ENCODE measurements at places on chromosomes 1 and 21.

GRCh38 chr1:33718186-33718585 is 145.7 kb upstream of the HMGB4 start:
- no peak for DNase-seq
- no peak overlapping the region for H3K27ac ChIP-seq
- no peaks in the 10 kb centered on the region for H3K4me1 ChIP-seq
- H3K36me3 ChIP-seq, result no peaks in the 10 kb centered on the region
- H3K27me3 ChIP-seq, result no peaks in the 10 kb centered on the region

- DNase-seq, result no peak
- H3K4me3 ChIP-seq, result no peak overlapping the region
- no peaks in the 10 kb centered on the region for H3K36me3 ChIP-seq
- peaks cover under 1% of the 10 kb centered on the region for H3K4me1 ChIP-seq
- no peak overlapping the region for H3K27ac ChIP-seq
- peaks cover 6% of the 10 kb centered on the region for H3K27me3 ChIP-seq
Measured at GRCh38 chr1:247535402-247535801, 838 bp downstream of the OR2C3 start.

- H3K27ac ChIP-seq, result peak overlapping the region; percentile 91
- H3K4me1 ChIP-seq, result peaks cover 26% of the 10 kb centered on the region
- no peak for DNase-seq
- peak overlapping the region; percentile 94 for H3K4me3 ChIP-seq
- H3K27me3 ChIP-seq, result peaks cover 8% of the 10 kb centered on the region
Measured at GRCh38 chr1:163320891-163321290, 863 bp upstream of the NUF2 start.

DNA sequence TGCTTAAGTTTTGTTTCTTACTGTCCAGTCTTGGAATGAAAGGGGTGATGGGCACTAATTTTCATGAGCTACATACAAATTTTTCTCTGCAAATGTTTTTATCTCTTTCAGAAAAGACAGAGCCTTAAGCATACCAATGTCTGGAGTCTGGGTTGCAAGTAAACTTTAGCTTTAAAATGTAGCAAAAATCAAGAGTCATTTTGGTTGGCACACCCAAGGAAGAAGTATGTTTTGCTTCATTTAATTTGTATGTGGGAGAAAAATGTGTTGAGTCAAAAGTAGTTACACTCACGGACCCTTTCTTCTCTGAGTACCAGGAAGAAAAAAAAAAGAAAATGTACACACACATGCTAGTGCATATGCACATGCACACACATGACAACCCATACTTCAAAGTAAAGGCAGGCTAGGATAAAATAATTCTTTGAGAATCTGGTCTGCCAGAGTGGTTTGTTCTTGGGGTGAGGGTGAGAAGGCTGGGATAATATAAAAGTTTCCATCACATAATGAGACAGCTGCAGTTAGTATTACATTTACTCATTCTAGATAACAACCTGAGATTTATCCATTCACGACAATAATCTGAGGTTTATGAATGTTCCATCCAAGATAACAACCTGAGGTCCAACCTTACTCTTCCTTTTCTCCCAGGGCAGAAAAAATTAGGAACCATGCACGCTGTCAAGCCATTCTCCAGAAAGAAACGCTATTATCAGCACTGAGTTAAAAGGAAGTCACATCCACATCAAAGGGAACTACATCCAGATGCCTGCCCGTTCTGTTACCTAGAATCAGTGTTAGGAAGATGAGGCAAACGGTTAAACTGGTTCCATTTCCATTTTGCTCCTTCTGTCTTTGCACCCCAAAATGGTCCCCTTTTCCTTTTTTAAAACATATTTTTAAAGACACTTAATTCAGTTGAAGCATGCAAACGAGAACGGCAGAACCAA is 9.3 kb downstream of the DPYD start:
- H3K27me3 ChIP-seq, result no peaks in the 10 kb centered on the region
- peaks cover 57% of the 10 kb centered on the region for H3K4me1 ChIP-seq
- no peak overlapping the region for H3K27ac ChIP-seq
- no peak overlapping the region for H3K4me3 ChIP-seq
- no peaks in the 10 kb centered on the region for H3K36me3 ChIP-seq

- peak; percentile 37 for DNase-seq
- peak overlapping the region; percentile 53 for H3K27ac ChIP-seq
- no peaks in the 10 kb centered on the region for H3K27me3 ChIP-seq
- peak overlapping the region; percentile 39 for H3K4me3 ChIP-seq
- H3K4me1 ChIP-seq, result peaks cover 14% of the 10 kb centered on the region
- no peaks in the 10 kb centered on the region for H3K36me3 ChIP-seq
Measured at GRCh38 chr1:66445492-66446181, 88.3 kb upstream of the SGIP1 start.

DNA sequence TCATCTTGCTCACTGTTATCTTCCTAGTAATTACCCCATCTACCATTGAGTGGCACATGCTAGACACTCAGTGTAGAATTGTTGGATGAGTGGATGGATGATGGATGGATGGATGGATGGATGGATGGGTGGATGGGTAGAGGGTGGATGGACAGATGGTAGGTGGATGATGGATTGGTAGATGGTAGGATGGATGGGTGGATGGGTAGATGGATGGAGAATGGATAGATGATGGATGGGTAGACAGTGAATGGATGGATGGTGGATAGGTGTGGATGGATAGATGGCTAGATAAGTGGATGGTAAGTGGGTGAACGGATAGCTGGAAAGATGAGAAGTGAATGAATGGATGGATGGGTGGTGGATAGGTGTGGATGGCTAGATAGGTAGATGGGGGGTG is 165.3 kb upstream of the KLHDC7A start:
- no peaks in the 10 kb centered on the region for H3K4me1 ChIP-seq
- no peak overlapping the region for H3K27ac ChIP-seq
- no peak for DNase-seq
- H3K4me3 ChIP-seq, result no peak overlapping the region
- peaks cover 2% of the 10 kb centered on the region for H3K27me3 ChIP-seq

GRCh38 chr1:204313675-204314074 is 46.1 kb downstream of the PLEKHA6 start:
- no peak overlapping the region for H3K4me3 ChIP-seq
- no peaks in the 10 kb centered on the region for H3K36me3 ChIP-seq
- H3K27ac ChIP-seq, result no peak overlapping the region
- peaks cover 7% of the 10 kb centered on the region for H3K27me3 ChIP-seq
- DNase-seq, result no peak
- no peaks in the 10 kb centered on the region for H3K4me1 ChIP-seq

GRCh38 chr21:23130308-23130707 is 2132.1 kb downstream of the NCAM2 start:
- H3K36me3 ChIP-seq, result no peaks in the 10 kb centered on the region
- DNase-seq, result no peak
- H3K4me3 ChIP-seq, result no peak overlapping the region
- no peaks in the 10 kb centered on the region for H3K4me1 ChIP-seq

DNA sequence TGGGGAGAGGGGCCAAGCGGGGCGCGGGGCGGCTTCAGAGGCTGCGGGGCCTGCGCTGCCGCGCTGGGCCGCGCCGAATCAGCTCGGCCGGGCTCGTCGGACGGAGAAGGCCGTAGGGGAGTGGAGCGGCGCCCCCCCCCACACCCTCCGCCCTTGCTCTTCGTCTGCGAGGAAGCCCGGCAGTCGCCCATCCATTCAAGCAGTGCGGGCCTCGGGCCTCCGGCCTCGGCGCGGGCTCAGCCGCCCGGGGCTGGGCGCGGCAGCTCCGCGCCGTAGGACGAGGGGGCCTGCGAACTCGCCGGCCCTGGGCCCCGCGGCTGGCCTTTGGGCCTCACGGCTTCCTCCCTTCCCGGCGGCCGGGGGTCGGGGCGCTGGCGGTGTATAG is 564 bp downstream of the CTPS1 start:
- peaks cover 4% of the 10 kb centered on the region for H3K36me3 ChIP-seq
- H3K4me3 ChIP-seq, result peak overlapping the region; percentile 91
- H3K27me3 ChIP-seq, result peaks cover 18% of the 10 kb centered on the region
- peaks cover 17% of the 10 kb centered on the region for H3K4me1 ChIP-seq
- DNase-seq, result no peak

- no peaks in the 10 kb centered on the region for H3K27me3 ChIP-seq
- no peak overlapping the region for H3K27ac ChIP-seq
Measured at GRCh38 chr1:99384021-99384420, 119.7 kb downstream of the PLPPR4 start.

GRCh38 chr21:35622612-35623011 is 437.7 kb downstream of the SETD4 start:
- no peaks in the 10 kb centered on the region for H3K4me1 ChIP-seq
- DNase-seq, result no peak
- H3K27ac ChIP-seq, result no peak overlapping the region
- H3K4me3 ChIP-seq, result no peak overlapping the region
- no peaks in the 10 kb centered on the region for H3K36me3 ChIP-seq

DNA sequence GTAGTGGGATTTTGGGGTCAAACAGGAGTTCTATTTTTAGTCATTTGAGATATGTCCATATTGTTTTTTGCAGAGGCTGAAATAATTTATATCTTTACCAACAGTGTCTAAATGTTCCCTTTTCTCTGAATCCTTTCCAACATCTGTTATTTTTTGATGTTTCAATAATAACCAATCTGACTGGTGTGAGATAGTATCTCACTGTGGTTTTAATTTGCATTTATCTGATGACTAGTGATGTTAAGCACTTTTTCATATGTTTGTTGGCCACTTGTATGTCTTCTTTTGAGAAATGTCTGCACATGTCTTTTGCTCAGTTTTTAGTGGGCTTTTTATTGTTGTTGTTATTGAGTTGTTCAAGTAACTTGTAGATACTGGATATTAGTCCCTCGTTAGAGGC is 1325.0 kb downstream of the BRINP3 start:
- H3K4me1 ChIP-seq, result no peaks in the 10 kb centered on the region
- no peak overlapping the region for H3K4me3 ChIP-seq
- DNase-seq, result no peak

- no peaks in the 10 kb centered on the region for H3K36me3 ChIP-seq
- peaks cover 4% of the 10 kb centered on the region for H3K27me3 ChIP-seq
- no peak overlapping the region for H3K4me3 ChIP-seq
- H3K27ac ChIP-seq, result no peak overlapping the region
- DNase-seq, result no peak
Measured at GRCh38 chr1:55034476-55035133, 4.7 kb upstream of the PCSK9 start.

DNA sequence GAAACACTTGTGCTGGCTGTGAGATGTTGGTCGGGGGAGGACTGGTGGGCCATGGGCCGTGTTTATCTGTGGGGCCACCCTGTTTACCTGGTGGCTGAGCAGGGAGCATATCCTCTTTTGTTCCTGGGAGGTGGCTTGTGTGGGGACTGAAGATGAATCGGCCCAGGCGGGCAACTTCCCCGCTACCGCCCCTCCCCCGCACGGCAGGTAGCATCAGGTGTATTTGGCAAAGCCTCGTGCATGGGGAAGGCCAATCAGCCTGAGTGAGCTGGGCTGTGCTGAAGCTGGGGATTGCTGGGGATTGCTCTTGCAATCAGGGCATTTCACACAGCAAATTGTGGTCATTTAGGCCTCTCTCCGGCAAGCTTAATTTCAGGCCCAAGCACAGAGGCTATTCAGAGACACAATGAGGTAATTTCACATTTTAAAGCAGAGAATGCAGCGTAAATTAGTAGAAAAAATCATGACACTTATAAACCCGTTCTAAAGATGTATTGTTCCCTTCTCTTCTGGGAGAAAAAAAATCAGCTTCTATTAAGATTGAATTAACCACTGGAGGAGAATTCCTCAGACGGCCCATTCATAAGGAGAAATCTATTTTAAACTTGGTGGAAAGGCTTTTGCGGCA is 197.7 kb upstream of the POU3F1 start:
- no peaks in the 10 kb centered on the region for H3K4me1 ChIP-seq
- H3K4me3 ChIP-seq, result no peak overlapping the region
- peaks cover 2% of the 10 kb centered on the region for H3K27me3 ChIP-seq
- no peak overlapping the region for H3K27ac ChIP-seq
- no peaks in the 10 kb centered on the region for H3K36me3 ChIP-seq
- no peak for DNase-seq

DNA sequence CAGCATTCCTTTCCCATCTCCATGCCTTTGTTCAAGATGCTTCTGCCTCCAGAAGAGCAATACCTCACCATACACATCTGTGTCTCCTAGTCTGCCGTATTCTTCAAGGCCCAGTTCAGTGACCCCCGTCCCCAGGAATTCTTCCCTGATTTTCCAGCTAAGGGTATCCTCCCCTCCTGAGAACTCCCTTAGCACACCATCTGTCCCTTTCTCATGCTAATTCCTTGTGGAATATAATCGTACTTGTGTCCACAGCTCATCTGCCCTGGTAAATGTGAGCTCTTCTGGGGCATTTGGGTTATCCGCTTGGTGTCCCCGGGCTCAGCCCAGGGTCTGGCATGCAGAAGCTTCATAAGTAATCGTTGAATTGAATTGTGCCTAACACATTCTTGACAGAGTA is 40.9 kb downstream of the BEND5 start:
- H3K4me1 ChIP-seq, result no peaks in the 10 kb centered on the region
- peak overlapping the region; percentile 50 for H3K27ac ChIP-seq
- H3K4me3 ChIP-seq, result no peak overlapping the region
- DNase-seq, result no peak
- peaks cover 21% of the 10 kb centered on the region for H3K36me3 ChIP-seq
